T1000 (cell line): ENCODE measurements at places on chromosomes 11 and 22.

DNA sequence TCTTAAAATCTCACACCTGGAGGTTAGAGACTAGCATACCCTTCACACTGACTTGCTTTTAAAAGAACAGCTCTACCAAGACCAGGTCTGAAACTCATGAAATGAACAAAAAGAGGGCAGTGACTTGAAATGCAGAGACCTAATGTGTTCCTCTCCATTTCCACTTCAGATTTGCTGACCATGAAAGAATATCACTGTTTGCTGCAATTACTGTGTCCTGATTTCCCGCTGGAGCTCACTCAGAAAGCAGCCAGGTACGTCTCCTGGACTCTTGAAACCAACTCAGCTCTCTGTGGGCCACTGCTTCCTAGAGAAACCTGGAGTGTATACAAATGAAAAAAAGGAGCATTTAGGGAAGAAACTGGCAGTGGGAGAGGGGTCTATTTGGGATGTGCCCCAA lies 39.2 kb downstream of the ARFGAP2 start:
- DNase-seq = no peak

GRCh38 chr11:113904379-113905101 lies at the start of gene HTR3B:
HTR3B (plus strand) TSS chr11:113904796; CDS start chr11:113904934, 138 bp downstream.
- DNase-seq = no peak

- peak; percentile 63 for DNase-seq
Measured at GRCh38 chr11:69674267-69674885, 777 bp downstream of the LTO1 start.

GRCh38 chr22:49331878-49332277 lies 495.8 kb downstream of the BRD1 start:
- no peak for DNase-seq

GRCh38 chr22:45009606-45010531 lies at the start of gene PHF21B:
PHF21B (minus strand) TSS chr22:45010005; CDS start chr22:45009549, 456 bp downstream.
- DNase-seq = peak; percentile 45

GRCh38 chr22:29305836-29306174 lies 645 bp upstream of the GAS2L1 start:
- DNase-seq = no peak

DNA sequence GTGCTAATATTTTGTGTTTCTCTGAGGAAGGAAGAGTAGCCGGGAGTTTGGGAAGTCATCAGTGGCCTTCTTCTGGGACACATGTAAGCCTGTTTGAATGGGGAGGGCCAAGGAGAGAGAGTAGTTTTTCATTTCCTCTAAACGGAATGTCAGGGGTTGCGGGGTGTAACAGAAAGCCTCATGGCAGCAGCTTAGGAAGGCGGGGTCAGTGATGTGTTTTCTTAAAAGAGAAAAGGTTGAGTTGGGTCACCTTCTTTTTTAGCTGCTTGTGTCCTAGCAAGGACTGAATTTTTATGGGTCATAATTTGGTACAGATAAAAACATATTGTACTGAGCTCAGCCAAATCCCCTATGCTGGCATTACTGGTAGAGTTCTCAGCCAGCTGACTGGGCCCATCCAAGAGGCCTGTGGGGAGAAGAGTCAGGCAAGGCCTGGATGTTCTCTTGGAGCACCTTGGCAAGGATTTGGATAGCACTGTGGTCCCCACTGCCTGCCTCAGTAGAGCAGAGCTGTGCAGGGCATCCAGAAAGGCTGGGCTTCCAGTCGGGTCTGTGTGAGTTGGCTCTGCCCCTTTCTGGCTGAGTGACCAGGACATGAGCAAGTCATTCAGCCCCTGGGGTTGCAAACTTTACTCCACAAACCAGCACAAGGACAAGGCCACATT lies 29.4 kb upstream of the NAV2 start:
- no peak for DNase-seq

DNA sequence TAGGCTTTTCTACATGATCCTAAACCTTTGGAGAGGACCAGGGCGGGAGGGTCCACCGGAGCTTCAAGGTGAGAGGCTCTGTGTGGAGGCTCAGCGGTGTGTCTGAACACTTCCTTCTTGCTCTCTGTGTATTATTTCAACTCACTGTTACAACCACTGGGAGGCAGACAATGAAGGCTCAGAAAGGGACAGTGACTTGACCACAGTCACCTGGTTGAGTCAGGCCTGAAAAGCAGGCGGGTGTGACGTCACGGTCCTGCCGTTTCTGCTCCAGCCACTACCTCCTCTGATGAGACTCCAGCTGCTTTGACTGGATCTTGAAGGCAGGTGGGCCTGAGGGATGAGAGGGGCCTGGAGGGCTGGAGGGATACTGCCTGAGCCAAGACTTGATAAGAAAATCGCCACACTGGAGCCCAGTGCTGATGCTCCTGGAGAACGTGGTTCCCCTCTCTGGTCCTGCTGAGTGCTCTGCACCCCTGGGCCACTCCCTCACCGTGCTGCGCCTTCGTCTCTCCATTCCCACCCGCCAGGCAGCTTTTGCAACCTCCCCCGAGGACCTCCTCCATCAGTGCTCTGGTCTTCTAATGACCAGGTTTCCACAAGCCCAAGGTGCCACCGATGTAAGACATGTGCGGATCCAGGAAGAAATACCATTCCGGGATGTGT lies 27.9 kb downstream of the KCNC1 start:
- DNase-seq = no peak

GRCh38 chr11:60942219-60942618 lies 9.8 kb downstream of the SLC15A3 start:
- DNase-seq = no peak

DNA sequence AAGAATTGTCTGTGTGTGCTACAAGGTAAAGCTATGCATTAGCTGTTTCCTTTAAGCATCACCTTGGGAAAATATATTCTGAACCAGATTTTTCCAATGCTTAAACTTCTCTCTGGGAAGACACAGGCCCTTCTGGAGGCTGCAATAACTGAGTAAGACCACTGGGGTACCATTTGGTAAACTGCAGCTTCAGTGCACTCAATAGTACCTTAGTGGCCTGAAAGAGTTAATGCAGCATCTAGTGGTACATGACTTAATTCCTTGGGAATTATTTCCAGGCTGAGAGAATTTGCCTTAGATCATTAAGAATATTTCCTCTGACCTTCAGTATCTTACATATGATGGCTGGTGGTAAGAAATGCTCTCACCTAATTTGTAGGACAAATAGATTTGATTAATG lies 727.4 kb downstream of the DLG2 start:
- no peak for DNase-seq

- no peak for DNase-seq
Measured at GRCh38 chr11:127925475-127925874, 661.9 kb downstream of the ETS1 start.

DNA sequence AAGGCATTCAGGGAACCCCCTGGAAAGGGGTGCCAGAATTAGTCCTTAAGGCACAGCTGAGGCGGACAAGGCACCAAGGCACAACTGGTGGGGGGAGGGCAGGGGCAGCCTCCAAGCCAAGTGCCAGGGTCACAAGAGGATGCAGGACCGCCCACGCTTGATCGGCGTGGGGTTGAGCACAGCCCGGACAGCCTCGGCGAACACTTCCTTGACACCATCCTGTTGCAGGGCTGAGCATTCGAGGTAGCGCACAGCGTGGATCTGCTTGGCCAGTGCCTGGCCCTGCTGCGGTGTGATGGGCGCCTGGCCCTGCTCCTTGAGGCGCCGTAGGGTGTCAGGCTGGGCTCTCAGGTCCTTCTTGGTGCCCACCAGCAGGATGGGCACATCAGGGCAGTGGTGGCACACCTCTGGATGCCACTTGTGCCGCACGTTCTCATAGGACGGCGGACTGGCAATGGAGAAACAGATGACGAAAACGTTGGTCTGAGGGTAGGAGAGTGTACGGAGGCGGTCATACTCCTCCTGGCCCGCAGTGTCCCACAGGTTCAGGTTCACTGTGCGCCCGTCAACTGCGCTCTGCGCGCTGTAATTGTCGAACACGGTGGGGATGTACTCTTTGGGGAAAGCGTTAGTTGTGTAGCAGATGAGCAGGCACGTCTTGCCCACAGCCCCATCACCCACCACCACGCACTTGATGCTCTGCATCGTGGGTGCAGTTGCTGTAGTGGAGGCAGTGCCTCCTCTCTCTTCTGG lies 13.1 kb downstream of the RHOG start:
- no peak for DNase-seq

DNA sequence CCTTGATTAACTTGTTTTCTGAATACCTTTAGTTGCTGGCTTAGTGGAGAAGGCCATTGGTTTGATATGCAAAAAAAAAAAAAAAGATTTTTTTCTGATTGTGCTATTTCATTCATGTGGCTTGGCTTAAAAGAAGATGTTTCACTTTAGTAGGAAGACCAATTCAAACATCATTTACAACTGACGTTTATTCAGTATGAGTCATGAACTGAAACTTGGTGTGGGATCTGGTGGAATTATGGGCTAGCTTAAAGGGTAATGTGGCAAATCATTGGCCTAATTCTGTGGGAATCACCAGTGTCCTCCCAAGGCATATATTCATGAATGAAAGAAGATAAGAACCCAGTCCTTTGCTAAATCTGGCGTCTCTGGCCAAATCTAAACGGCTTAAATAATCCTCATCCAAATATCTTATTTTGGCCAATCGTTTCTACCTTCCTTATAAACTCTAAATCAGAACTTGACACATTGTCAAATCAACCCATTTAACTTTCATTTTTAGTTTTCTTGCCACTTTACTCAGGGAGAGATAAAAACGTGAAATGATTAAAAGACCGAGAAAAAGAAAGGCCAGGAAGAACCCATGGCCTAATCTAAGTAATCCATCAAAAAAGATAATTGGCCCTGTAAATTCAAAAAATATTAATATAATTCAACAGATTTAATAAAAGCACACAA lies 77.0 kb downstream of the DDIAS start:
- no peak for DNase-seq
